ENCODE measurements at places on chromosomes 1 and 21. TPM values are rescaled to one million over a fixed set of nuclear protein-coding genes. Genes with fewer than 3 reads are reported as not detected.

The KCTD3 gene
- 5.8 TPM for total RNA-seq

The ALX3 gene
- total RNA-seq = not detected

The SMPDL3B gene
- not detected for total RNA-seq

The SPATA45 gene
- not detected for total RNA-seq

The MRPL55 gene
- total RNA-seq = 34.3 TPM

The SYTL1 gene
- total RNA-seq = 76.0 TPM

The RAP1GAP gene
- 0.54 TPM for total RNA-seq

The IL23R gene
- not detected for total RNA-seq
